NCI-H524 treated with DMSO at 0.1 percent for 48 hours (cell line): ENCODE measurements at places on chromosomes 6 and 20.

DNA sequence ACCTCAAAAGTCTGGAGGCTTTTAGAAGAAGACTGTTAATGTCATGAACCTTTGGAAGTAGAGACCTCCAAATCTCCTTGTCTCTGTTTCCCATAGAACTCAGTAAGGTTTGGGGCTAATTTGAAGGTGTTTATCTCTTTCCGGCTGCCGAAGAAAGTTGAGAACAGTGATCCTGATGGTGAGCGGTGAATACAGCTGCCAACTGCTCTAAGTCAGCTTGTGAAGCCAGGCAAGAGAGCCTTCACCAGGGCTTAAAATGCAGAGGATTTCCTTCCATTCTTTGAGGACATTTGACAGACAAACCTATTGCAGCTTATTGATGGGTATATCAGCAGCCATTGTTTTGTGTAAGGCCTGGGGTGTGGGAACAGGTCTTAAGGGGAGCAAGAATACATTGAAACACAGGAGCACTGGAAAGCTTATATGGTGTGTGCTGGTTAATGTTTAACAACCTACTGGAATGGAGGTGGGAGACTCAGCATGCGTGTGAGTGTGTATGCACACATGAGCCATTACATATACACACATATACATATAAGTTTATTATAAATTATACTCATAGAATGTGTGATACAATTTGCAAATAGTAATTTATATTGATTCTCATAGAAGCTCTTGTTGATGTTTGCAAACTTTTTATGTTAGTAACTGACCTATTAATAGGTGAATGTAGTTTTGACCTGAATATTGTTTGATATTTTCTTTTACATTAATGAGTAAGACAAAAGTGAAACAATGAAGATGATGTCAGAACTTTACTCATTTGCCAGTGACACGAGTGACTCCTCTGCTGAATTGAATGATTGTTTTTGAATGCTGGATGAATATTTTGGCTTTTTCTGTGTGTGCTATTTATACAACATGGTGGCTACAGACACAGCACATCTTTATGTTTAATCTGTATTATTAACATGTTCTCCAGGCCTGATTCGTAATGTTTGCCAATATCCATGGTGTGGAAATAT lies 18.1 kb downstream of the PLEKHG1 start:
- no peak for DNase-seq

DNA sequence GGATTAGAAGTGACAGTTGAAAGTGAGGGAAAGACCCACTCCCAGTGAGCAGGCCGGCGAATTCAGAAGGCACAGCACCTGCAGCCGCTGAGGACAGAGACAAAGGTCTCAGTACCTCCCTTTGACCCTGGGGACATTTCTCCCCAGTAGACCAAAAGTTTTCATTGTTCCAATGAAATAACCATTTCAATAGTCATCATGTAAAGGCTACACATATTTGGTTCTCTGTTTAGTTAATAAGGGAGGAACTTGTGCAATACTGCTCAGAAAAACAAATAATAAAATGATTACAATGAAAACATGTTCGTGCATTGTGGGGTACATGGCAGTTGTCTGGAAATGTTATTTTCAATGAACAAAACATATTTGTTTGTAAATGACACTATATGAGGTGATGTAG lies 52.5 kb downstream of the EDN1 start:
- DNase-seq: no peak

- no peak for DNase-seq
These were observed 714.1 kb downstream of the DHX35 start for GRCh38 chr20:39676241-39676640.

- no peak for DNase-seq
These were observed 24.5 kb downstream of the TOX2 start for GRCh38 chr20:43938932-43939761.

- DNase-seq: no peak
These were observed 1.7 kb upstream of the DYNLT1 start for GRCh38 chr6:158646023-158646910.

DNA sequence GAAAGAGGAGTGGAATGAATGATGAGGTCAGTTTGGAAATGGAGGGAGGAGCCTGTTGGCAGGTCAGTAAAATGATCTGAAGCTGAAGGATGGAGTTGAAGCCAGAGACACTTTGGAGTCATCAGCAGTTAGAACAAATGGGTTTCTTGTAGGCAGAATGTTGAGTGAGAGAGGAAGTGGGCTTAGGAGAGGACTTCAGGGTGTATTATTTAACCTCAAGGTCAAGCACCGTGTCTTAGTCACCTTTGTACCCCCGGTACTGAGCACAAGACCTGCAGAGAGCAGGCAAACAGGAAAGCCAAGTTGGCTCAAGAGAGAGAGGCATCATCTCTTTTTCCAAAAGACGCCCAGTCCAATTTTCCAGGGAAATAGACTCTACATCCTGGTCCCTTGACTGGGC lies 23.3 kb downstream of the C20orf173 start:
- DNase-seq: no peak

GRCh38 chr6:169810066-169810989 lies 58.9 kb downstream of the ERMARD start:
- DNase-seq: no peak

DNA sequence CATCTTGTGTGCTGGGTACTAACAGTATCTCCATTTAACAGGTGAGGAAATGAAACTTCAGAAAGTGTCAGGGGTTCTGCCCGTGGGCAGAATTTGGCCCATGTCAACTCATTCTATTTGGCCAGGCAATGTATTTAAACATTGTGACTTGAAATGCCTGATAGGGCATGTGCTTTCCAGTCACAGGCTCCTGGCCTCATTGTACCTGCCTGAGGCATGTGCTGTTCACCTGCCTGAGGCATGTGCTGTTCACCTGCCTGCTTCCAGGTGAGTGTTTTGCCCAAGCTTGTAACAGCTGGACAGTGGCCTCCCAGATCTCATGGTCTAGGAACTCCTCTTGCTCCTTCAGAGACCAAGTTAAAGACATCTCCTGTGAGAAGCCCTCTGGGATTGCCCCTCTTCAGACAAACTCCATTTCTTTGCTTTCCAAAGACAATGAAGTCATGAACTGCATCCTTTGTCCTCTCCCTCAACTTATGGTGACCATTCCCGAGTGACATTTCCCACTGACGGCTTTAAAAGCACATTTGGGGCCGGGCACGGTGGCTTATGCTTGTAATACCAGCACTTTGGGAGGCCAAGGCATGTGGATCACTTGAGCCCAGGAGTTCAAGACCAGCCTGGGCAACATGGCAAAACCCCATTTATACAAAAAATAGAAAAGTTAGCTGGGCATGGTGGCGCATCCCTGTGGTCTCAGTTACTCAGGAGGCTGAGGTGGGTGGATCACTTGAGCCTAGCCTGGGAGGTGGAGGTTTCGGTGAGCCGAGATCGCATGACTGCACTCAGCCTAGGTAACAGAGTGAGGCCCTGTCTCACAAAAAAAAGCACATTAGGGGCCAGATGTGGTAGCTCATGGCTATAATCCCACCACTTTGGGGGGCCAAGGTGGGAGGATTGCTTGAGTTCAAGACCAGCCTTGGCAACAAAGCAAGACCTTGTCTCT lies 48.7 kb downstream of the BCAS4 start:
- DNase-seq: no peak

- DNase-seq: no peak
These were observed 19.2 kb downstream of the SRSF3 start for GRCh38 chr6:36613200-36613995.

- DNase-seq: no peak
These were observed 1005.4 kb downstream of the GRIK2 start for GRCh38 chr6:102398788-102399390.

GRCh38 chr6:166820483-166820882 lies 135.9 kb downstream of the RNASET2 start:
- DNase-seq: no peak

GRCh38 chr6:90469906-90470305 lies 117.0 kb downstream of the MAP3K7 start:
- DNase-seq: no peak

- no peak for DNase-seq
These were observed 34.4 kb downstream of the CDH26 start for GRCh38 chr20:59992526-59993084.

GRCh38 chr6:446418-447366 lies 55.1 kb downstream of the IRF4 start:
- DNase-seq: no peak

DNA sequence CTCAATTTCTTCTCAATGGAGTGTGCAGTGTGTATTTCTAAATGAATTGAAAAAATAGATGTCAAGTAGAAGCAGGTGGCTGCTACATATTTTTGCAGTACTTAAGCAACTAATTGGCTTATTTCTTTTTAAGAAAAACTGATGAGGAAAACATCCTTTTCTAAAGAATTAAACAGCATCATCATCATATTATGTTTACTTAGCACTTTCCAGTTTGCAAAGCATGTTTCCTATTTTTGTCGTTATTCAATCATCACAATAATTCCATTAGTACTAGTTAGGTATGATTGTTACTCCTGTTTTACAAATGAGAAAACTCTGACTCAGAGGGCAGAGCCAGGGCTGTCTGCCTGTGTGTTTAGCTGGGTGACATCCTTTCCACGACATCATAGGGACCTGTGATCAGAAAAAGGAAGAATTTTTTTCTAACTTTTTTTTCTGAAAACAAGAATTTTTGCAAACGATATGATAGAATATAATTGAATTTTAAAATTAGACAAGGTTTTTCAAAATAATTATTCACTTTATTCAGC lies 22.7 kb upstream of the BMP6 start:
- no peak for DNase-seq
